ENCODE measurements at places on chromosomes 2 and 18.
A peak's percentile ranks its signal among the peaks of the same experiment; 100 is the strongest.

- DNase-seq, result no peak
Measured at GRCh38 chr18:78447211-78447610, 532.4 kb upstream of the SALL3 start.

- DNase-seq, result no peak
Measured at GRCh38 chr18:34789768-34790344, 79.8 kb downstream of the DTNA start.

- no peak for DNase-seq
Measured at GRCh38 chr2:231410293-231411004, 14.9 kb downstream of the B3GNT7 start.

DNA sequence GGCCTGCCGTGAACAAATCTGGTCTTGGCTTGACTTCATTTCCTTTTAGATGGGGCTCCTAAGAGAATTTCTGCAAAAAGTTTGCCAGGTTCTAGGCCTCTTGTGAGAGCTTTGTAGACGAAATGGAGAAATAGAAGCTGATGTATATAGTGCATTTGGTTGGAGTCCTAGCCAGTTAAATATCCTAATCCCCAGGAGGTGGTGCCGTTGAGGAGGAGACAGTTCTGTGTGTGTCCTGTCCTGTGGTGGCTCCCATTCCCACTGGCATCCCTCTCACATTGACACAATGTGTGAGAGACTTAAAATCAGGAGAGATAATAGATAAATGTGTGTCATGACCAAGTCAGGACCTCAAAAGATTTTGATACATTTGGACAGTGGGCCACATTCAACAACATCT lies 34.6 kb upstream of the DNER start:
- no peak for DNase-seq

DNA sequence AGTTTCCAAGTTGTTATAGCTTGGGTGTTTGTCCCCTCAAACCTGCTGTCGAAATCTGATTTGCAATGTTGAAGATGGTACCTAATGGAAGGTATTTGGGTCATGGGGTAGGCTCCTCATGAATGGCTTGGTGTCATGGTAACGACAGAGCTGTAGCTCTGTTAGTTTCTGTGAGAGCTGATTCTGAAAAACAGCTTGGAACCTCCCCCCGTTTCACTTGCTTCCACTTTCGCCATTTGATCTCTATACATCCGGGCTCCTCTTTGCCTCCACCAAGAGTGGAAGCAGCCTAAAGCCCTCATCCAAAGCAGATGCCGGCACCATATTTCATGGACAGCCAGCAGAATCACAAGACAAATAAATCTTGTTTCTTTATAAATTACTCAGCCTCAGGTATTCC lies 1035.1 kb upstream of the SLC39A10 start:
- DNase-seq, result no peak

DNA sequence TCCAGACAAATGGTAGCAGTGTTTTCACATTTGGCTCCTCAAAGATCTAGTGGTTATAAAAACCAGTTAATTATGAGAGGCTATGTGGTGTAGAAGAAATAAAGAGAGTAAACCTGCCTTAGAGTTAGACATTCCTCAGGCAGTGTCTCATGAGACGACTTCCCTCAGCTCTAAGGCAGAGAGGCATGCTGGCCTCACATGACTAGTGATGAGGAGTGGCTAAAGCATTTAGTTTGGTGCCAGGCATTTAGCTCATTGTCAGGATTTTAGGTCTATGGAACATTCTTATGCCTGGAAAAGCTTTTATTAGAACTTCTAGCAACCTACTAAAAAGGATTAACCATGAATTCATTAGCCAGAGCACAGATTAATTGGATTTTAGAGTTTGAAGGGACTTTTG lies 90.3 kb downstream of the RPRM start:
- DNase-seq, result no peak

GRCh38 chr18:79819064-79819967 lies 21.6 kb downstream of the KCNG2 start:
- no peak for DNase-seq

DNA sequence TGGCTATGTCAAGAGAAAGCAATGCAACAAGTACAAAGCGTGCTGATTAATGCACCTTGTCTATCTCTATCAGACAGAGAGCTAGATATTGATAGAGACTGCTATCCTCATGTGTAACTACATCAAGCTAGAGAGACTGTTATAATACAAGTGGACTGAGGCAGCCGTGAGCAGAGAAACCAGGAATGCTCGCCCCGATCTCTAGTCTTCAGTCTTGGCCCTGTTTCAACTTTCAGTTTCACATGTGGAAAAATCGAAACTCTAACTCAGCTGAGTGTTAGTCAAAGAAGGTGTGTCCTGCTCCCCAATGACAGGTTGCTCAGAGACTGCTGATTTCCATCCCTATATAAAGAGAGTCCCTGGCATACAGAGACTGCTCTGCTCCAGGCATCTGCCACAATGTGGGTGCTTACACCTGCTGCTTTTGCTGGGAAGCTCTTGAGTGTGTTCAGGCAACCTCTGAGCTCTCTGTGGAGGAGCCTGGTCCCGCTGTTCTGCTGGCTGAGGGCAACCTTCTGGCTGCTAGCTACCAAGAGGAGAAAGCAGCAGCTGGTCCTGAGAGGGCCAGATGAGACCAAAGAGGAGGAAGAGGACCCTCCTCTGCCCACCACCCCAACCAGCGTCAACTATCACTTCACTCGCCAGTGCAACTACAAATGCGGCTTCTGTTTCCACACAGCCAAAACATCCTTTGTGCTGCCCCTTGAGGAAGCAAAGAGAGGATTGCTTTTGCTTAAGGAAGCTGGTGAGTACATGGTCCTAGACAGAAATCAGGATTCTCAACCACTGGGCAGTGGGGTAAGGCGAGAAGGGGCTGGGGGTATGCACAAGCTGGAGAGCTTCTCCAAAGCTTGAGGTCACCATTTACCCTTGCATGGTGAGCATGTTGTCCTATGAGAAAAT lies at the start of gene RSAD2:
Gene RSAD2 (plus strand): TSS at position 376 of the 903 bp plus-strand sequence. CDS start 24 bp downstream, at position 400.
- no peak for DNase-seq

- DNase-seq, result peak; percentile 79
Measured at GRCh38 chr2:85066874-85067351, 66.3 kb upstream of the TCF7L1 start.

- DNase-seq, result no peak
Measured at GRCh38 chr2:129780316-129781270, 198.9 kb upstream of the RAB6C start.

DNA sequence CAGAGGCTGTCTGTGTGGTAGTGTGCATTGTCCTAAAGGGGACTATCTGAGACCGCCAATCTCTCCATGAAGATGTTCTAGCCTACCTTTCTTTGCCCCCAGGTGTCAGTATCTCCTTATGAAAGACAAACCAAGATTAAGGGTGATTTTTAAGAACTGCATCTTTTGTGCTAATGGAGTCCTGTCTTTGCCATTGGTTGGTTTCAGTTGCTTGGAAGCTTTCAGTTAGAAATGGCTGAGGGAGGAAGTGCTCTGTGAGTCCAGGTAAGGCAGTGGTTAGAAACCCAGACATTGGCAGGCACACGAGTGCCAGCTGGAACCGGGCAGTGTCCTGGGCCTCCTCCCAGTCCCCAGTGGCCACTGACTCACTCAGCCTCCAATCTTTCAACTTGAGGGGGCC lies 111.3 kb downstream of the DOCK10 start:
- DNase-seq, result no peak

GRCh38 chr2:82656420-82656819 lies 1802.7 kb downstream of the SUCLG1 start:
- DNase-seq, result no peak

- DNase-seq, result peak; percentile 40
Measured at GRCh38 chr18:70732188-70732587, 443.3 kb downstream of the SOCS6 start.

DNA sequence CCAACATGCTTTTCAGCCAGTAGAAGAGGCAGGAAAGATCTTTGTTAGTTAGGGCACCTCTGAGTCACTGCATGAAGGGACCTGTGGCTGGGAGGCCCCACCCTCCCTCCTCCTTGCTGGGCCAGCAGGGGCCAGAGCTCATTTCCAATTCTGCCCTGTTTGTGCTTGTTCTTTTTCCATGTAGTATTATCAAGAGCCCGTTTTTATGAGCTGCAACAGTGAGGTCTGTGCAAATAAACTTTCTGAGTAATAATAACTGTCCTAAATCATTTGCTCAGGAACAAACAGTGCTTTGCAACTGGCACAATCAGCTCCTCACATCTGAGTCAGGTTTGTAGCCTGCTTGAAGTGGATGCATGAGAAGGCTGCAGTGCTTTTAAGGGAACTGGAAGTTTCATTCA lies 128.0 kb downstream of the ARL4C start:
- no peak for DNase-seq

GRCh38 chr18:24818441-24818840 lies 358.0 kb downstream of the HRH4 start:
- no peak for DNase-seq

DNA sequence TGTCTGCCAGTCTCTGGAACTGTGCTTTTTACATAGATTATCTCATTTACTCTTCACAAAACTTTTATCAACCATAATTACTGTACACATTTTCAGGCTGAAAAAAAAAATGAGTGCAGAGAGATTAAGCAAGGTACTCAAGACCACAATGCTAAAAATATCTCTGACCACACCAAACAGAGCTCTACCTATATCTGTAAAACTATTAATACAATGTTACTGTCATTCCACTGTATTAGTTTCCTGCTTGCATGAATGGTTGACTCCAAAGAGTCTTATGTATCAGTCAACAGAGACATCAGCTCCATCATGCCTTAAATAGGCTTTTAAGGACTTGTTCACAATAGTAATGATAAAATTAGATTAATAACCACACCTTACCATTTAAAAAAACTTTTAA lies 134.7 kb upstream of the CCDC150 start:
- DNase-seq, result no peak

- no peak for DNase-seq
Measured at GRCh38 chr2:182672466-182673165, 43.4 kb upstream of the DNAJC10 start.

GRCh38 chr18:12076424-12077140 lies 17.1 kb upstream of the ANKRD62 start:
- DNase-seq, result peak; percentile 5

DNA sequence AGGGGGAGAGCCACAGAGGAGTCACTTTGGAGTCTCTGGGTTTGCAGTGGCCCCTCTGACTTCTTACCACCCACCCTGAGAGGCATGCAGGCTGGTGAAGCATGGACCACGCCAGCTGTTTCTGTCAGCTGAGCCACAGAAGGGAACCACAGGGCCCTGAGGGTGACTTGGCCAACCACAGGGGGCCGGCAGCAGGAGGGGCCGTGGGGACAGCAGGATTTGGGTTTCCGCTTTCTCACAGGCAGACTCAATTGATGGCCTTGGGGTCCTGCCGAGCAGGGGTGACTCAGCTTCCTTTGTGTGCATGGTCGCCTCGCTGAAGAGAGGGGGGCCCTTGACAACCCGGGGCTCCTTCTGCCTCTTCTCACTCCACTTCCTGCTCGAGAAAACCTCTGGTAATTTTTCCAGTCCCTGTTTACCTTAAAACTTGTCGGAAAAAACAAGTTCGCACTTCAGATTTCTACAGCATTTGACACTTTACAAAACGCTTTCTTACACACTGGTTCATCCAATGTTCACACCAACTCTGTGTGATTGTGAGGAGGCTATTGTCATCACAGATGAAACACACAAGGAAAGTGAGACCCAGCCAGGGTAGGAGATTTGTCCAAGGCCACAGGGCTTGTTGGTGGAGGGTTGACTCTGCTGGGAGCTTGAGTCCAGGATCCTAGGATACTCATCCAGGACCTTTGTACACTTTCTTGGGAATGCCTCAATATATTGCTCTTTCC lies 311.2 kb downstream of the LPIN1 start:
- no peak for DNase-seq

DNA sequence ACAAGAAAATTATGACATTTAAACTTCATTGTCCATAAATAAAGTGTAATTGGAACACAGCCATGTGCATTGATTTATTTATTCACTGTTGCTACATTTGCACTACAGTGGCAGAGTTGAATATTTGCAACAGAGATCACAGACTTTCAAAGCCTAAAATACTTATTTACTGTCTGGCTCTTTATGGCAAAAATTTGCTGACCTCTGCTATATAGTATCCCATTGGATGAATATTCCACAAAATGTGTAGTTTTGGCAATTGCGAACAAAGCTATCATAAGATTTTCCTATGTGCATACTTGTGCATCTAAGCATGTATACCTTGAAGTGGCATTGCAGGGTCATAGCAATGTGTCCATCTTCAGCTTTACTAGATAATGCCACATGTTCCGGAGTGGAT lies 32.1 kb downstream of the CCDC85A start:
- DNase-seq, result no peak

GRCh38 chr2:149597050-149597667 lies 9.6 kb upstream of the MMADHC start:
- no peak for DNase-seq

GRCh38 chr2:20049637-20050036 lies 1.8 kb downstream of the LAPTM4A start:
- DNase-seq, result no peak

GRCh38 chr2:55489467-55490062 lies 30.0 kb upstream of the CFAP36 start:
- no peak for DNase-seq

GRCh38 chr2:236718207-236718992 lies 148.8 kb downstream of the ACKR3 start:
- no peak for DNase-seq

GRCh38 chr2:219722276-219722879 lies 94.9 kb downstream of the SLC4A3 start:
- DNase-seq, result no peak

DNA sequence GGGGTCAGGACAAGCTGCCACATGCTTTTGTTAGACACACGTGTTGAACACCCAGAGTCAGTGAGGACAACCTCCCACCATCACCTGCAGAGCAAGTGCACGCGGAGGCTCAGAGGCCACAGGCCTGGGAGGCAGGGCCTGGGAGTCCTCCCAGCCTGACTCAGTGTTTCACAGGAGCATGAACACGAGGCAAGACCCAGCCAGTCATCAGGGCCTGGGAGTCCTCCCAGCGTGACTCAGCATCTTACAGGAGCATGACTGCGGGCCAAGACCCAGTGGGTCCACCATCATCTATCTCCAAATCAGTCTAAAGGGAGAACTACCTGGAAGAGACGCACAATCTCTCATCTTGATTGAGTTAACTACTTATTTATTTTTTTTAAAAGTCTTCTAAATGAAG lies 112.6 kb upstream of the PXDN start:
- DNase-seq, result no peak

DNA sequence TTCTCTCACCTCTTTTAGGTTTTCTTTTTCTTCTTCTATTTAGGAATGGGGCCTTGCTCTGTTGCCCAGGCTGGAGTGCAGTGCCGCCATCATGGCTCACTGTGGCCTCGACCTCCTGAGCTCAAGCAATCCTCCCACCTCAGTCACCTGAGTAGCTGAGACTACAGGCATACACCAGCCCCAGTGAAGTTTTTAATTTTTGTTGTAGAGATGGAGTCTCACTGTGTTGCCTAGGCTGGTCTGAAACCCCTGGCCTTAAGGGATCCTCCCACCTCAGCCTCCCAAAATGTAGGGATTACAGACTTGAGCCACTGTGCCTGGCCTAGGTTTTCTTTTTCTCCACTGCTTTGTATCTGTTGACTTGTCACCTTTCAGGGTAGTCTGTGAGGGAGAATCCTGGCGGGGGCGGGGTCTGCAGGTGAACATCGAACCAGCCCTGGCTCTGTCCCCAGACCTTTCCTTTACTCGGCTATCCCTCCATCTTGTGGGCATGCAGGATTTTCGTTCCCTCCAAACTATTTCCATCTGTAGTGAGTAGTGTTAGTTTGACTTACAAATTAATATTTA lies 21.7 kb downstream of the NCK2 start:
- no peak for DNase-seq

- DNase-seq, result no peak
Measured at GRCh38 chr2:17188721-17189120, 329.5 kb downstream of the RAD51AP2 start.
